ENCODE measurements at places on chromosomes 2 and 18.

GRCh38 chr2:221428896-221429295 lies 143.2 kb downstream of the EPHA4 start:
- no peaks in the 10 kb centered on the region for H3K27me3 ChIP-seq
- H3K27ac ChIP-seq = no peak overlapping the region
- H3K4me1 ChIP-seq = no peaks in the 10 kb centered on the region
- DNase-seq = no peak
- H3K36me3 ChIP-seq = no peaks in the 10 kb centered on the region

DNA sequence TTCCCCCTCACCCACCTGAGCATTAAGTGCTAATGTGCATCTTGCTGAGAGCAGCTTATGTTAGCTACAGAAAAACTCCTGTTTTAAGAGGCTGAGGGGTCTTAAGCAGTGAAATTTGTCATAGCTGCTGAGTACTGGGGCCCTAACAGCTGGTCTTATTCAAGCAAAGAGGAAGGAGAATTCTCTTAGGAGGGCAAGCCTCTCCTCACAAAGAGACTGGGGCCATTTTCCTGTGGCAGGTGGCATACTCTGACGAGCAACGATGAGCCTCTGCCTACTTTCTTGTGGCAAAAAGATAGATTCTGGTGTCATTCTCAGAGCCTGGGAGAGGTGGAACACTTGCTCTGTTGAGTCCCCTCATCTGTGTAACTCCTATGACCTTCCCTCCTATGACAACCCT lies 53.2 kb downstream of the SPRED2 start:
- no peak for DNase-seq
- H3K36me3 ChIP-seq = no peaks in the 10 kb centered on the region
- H3K27me3 ChIP-seq = no peaks in the 10 kb centered on the region
- no peak overlapping the region for H3K27ac ChIP-seq
- no peak overlapping the region for H3K4me3 ChIP-seq

GRCh38 chr2:9328931-9329330 lies 94.4 kb downstream of the ITGB1BP1 start:
- no peaks in the 10 kb centered on the region for H3K36me3 ChIP-seq
- H3K4me3 ChIP-seq = no peak overlapping the region
- no peak overlapping the region for H3K27ac ChIP-seq
- no peaks in the 10 kb centered on the region for H3K4me1 ChIP-seq

- H3K27me3 ChIP-seq = no peaks in the 10 kb centered on the region
- no peak overlapping the region for H3K27ac ChIP-seq
- DNase-seq = no peak
Measured at GRCh38 chr2:173770947-173771678, 194.1 kb downstream of the SP3 start.

GRCh38 chr2:217065012-217065290 lies 205.1 kb upstream of the TNP1 start:
- peak overlapping the region; percentile 31 for H3K4me3 ChIP-seq
- H3K4me1 ChIP-seq = no peaks in the 10 kb centered on the region
- H3K27ac ChIP-seq = peak overlapping the region; percentile 54
- no peaks in the 10 kb centered on the region for H3K36me3 ChIP-seq
- H3K27me3 ChIP-seq = no peaks in the 10 kb centered on the region

GRCh38 chr2:114550895-114551793 lies 108.7 kb downstream of the DPP10 start:
- no peak overlapping the region for H3K27ac ChIP-seq
- DNase-seq = no peak
- H3K36me3 ChIP-seq = no peaks in the 10 kb centered on the region
- H3K4me1 ChIP-seq = no peaks in the 10 kb centered on the region
- peaks cover 10% of the 10 kb centered on the region for H3K27me3 ChIP-seq

DNA sequence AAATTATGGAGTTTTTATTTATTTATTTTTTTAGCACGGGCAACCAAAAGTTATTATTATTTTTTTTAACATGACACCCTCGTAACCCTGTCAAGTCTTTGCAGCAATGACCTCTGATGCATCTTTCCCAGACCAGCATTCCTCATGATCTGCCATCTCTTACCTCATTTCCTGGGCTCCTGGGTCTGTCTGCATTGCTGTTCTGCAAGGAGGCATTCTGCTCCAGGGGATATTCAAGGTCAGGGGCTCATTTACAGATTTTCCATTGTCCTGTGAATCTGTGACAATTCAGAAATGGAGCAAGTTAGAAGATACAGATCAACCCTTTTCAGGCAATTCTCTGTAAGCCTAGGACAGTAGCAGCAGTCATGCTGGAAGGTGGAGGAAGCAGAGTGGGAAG lies 43.0 kb downstream of the NGEF start:
- H3K4me3 ChIP-seq = no peak overlapping the region
- no peaks in the 10 kb centered on the region for H3K4me1 ChIP-seq
- H3K27ac ChIP-seq = no peak overlapping the region
- no peak for DNase-seq

DNA sequence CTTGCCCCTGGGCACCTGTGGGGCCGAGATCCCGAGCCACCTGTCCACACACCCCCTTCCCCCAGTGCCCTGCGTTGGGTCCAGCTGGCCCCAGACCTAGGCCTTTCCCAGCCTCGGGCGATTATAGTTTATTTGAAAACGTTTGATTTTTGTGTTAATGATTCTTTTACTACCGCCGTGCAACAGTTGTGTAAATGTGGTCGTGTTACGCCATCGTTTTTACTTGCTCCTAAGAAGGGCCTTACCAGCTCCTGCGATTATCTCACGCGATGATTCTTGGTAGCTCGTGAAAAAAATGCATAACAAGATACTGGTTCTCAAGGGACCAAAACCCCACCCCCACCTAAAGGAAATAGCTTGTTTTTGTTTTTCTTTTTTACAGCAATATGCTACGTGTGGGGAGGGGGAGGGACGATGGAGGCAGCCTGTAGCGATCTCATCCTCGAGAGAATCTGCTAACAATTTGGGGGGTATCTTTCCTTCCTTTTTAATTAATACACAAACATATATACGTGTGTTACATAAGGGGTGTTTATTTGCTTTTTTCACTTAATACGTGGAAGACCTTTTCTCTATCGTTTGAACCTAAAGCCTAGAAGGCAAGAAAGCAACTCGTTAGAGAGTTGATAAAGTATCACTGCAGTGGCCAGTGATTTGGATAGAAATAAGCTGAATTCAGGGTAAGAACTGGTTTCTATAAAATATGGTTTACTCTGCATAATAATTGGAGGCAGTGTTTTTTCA lies 1.0 kb downstream of the ZDBF2 start:
- no peaks in the 10 kb centered on the region for H3K4me1 ChIP-seq
- H3K36me3 ChIP-seq = no peaks in the 10 kb centered on the region
- H3K27me3 ChIP-seq = no peaks in the 10 kb centered on the region

- no peak overlapping the region for H3K27ac ChIP-seq
- DNase-seq = no peak
- H3K4me1 ChIP-seq = no peaks in the 10 kb centered on the region
Measured at GRCh38 chr2:47558116-47558767, 155.3 kb downstream of the MSH2 start.

DNA sequence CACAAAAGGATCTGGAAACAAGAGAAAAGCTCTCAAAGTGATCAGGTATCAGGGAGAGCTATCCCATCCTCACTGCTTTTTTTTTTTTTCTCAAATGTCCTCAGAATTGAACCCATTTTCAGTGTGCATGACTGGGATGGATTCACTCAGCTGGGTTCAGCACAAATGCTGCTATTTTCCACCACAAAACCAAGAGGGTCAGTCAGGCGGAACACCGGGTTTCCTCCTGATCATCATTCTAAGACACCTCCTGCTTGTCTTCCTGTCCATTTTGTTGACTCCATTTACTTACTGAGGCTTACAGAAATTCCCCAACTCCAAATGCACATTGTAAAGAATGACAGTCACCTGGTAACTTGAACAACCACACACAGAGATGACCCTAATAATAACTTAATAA lies 39.9 kb downstream of the CYRIA start:
- H3K36me3 ChIP-seq = no peaks in the 10 kb centered on the region
- no peak overlapping the region for H3K4me3 ChIP-seq
- H3K27ac ChIP-seq = peak overlapping the region; percentile 65
- H3K4me1 ChIP-seq = peaks cover 6% of the 10 kb centered on the region
